Glutamatergic neuron (in vitro differentiated cells): ENCODE measurements at places on chromosomes 5 and 9.

- peak overlapping the region; percentile 14 for H3K27ac ChIP-seq
- no peak for DNase-seq
- peaks cover 44% of the 10 kb centered on the region for H3K4me1 ChIP-seq
- H3K27me3 ChIP-seq, result peaks cover 2% of the 10 kb centered on the region
- H3K4me3 ChIP-seq, result no peak overlapping the region
- no peaks in the 10 kb centered on the region for H3K36me3 ChIP-seq
These were observed 61.7 kb downstream of the TRIO start for GRCh38 chr5:14204785-14205321.

GRCh38 chr9:112020680-112021596 is 124.3 kb downstream of the UGCG start:
- H3K4me3 ChIP-seq, result no peak overlapping the region
- DNase-seq, result no peak
- H3K27ac ChIP-seq, result no peak overlapping the region
- no peaks in the 10 kb centered on the region for H3K4me1 ChIP-seq
- H3K36me3 ChIP-seq, result no peaks in the 10 kb centered on the region
- H3K27me3 ChIP-seq, result peaks cover 6% of the 10 kb centered on the region

DNA sequence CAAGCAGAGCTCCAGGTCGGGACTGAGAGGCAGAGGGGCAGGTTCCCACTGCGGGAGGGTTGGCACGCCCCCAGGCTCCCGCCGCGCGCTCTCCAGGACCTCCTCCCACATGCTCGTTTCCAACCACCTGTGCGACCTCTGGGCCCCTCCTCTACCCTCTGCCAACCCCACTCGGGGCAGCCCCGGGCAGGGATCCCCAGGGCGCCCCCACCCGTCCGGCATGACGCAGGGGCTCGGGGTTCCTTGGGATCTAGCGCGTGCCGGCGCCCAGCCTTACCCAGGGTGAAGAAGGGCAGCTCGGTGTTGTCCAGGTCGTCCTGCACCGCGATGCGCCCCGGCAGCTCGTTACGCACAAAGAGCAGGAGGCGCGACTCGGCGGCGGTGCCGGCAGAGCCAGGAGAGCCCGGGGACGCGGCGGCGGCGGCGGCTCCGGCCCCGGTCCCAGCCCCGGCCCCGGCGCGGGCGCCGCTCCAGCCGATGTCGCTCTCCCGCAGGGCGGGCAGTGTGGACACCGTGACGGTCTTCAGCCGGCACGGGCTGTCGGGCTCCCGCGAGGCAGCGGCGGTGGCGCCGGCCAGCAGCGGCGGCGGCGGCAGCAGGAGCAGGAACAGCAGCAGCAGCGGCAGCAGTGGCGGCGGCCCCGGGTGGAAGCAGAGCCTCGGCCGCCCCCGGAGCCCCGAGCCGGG is 494 bp downstream of the ASTN2 start:
- peaks cover 14% of the 10 kb centered on the region for H3K4me1 ChIP-seq
- H3K36me3 ChIP-seq, result no peaks in the 10 kb centered on the region
- peak overlapping the region; percentile 93 for H3K4me3 ChIP-seq
- H3K27me3 ChIP-seq, result peaks cover 5% of the 10 kb centered on the region
- peak; percentile 67 for DNase-seq

DNA sequence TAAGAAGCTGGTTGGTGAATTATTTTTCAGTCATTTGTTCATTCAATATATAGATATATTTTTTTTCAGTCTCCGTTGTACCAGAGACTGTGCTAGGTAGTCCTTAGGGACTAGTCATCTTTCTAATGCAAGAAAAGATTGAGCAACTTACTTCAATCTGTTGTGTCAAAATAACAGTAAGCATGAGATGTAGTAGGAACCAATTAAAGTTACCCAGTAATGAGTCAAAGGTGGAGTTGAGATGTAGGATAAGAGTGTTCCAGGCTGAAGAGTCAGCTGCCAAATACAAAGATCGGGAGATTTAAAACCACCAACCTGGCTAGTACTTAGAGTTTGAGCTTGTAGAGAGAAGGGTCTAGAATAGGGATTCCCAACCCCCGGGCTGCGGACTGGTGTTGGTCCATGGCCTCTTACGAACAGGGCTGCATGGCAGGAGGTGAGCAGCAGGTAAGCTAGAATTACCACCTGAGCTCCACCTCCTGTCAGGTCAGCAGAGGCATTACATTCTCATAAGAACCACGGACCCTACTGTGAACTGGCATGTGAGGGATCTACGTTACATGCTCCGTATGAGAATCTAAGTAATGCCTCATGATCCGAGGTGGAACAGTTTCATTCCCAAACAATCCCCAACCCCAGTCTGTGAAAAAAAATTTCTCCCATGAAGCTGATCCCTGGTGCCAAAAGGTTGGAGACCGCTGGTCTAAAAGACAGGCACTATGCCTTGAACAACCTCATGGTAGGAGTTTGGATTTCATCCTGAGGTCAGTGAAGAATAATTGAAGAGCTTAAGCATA is 1241.5 kb upstream of the WWC1 start:
- H3K4me3 ChIP-seq, result no peak overlapping the region
- H3K27ac ChIP-seq, result no peak overlapping the region
- peaks cover 5% of the 10 kb centered on the region for H3K4me1 ChIP-seq

DNA sequence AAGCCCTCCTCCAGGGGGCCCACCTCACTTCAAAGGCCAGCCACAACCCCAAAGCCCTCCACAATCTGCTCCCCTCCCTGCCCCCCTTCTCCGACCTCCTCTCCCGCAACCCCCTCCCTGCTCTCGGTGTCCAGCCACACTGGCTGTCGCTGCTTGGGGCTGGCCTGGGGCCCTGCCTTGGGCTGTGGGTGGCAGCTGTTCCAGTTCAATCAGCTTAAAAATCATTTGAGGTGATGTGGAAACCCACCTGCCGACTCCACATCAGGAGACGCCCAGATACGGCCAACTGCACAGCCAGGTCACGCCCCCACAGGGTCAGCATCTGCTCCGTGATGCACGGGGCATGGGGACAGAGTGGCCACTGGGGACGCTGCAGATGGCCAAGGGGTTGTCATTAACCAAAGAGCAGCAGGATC is 107.0 kb upstream of the MVB12B start:
- H3K36me3 ChIP-seq, result peaks cover 22% of the 10 kb centered on the region
- H3K4me3 ChIP-seq, result peak overlapping the region; percentile 35
- peaks cover 18% of the 10 kb centered on the region for H3K27me3 ChIP-seq
- peak overlapping the region; percentile 76 for H3K27ac ChIP-seq
